ENCODE measurements at places on chromosomes 16 and 17.
A peak's percentile ranks its signal among the peaks of the same experiment; 100 is the strongest.

DNA sequence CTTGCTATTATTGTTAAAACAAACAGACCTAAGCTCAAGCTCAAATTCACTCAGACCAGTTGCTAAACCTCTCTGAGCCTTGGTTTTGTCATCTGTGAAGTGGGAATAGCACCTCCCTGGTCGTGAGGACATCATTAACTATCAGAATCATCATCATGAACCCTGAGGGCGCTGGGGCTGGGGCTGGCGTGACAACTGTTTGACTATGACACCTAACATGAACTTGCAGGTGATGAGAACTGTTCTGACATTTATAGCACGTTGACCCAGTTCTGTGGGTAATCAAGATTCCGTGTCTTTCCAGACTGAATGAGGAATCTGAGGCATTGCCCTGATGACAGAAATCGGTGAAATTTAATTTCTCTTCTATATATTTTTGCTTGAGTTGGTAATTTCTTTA, 71.3 kb upstream of the CDH5 start:
- DNase-seq, result no peak

DNA sequence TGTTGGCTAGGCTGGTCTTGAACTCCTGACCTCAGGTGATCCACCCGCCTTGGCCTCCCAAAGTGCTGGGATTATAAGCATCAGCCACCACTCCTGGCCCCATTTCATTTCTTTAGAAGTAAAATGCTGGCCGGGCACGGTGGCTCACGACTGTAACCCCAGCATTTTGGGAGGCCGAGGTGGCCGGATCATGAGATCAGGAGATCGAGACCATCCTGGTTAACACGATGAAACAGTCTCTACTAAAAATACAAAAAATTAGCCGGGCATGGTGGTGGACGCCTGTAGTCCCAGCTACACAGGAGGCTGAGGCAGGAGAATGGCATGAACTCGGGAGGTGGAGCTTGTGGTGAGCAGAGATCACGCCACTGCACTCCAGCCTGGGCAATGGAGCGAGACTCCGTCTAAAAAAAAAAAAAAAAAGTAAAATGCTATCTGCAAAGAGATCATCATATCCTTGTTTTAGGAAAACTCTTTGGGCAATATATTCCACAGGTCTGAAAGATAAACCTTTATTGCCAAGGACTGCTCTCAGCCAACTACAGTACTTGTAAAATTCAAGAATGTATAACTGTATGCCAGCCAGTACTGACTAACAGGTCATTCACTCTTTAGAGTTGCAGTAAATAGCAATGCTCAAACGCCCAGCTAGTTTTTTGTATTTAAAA, 3.8 kb downstream of the GJC1 start:
- DNase-seq, result no peak

GRCh38 chr17:82863941-82864712, 24.3 kb upstream of the ZNF750 start:
- no peak for DNase-seq

- no peak for DNase-seq
Observed at GRCh38 chr16:8818504-8819270, 21.0 kb downstream of the PMM2 start.

GRCh38 chr17:76934561-76935320, 66.5 kb downstream of the MGAT5B start:
- no peak for DNase-seq

DNA sequence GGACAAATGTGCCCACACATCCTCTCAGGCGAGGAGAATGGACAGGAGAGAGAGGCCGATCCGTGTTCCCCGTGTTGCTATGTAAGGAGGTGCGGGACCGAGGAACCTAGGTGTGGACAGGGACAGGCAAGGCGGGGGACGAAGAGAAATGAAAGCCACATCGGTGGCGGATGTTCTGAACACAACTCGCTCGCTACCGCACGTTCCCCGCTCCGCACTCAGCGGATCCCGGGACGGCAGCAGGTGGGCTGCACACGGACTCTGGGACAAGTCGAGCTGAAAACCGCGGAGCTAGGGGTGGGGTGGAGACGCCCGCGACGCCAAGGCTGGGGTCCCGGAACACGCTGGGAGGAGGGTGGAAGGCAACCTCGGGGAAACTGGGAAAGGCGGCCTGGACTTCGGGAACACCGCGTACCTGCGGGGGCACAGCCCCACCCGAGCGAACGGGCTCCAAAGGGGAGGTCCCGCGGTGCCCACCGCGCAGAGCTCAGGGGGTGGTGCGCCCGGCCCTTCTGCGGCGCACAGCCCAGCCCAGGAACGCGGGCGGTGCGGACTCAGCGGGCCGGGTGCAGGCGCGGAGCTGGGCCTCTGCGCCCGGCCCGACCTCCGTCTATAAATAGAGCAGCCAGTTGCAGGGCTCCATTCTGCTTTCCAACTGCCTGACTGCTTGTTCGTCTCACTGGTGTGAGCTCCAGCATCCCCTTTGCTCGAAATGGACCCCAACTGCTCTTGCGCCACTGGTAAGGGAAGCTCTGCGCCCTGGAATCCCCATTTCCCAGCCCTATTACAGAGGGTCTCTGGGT, at the start of gene MT1E:
MT1E (plus strand) TSS at position 642 of the 803 bp plus-strand sequence; CDS start at position 713, 71 bp downstream.
- DNase-seq, result peak; percentile 68

- no peak for DNase-seq
Observed at GRCh38 chr16:72884037-72884436, 163.9 kb downstream of the ZFHX3 start.

GRCh38 chr17:76369804-76370203, 14.6 kb upstream of the SPHK1 start:
- no peak for DNase-seq

DNA sequence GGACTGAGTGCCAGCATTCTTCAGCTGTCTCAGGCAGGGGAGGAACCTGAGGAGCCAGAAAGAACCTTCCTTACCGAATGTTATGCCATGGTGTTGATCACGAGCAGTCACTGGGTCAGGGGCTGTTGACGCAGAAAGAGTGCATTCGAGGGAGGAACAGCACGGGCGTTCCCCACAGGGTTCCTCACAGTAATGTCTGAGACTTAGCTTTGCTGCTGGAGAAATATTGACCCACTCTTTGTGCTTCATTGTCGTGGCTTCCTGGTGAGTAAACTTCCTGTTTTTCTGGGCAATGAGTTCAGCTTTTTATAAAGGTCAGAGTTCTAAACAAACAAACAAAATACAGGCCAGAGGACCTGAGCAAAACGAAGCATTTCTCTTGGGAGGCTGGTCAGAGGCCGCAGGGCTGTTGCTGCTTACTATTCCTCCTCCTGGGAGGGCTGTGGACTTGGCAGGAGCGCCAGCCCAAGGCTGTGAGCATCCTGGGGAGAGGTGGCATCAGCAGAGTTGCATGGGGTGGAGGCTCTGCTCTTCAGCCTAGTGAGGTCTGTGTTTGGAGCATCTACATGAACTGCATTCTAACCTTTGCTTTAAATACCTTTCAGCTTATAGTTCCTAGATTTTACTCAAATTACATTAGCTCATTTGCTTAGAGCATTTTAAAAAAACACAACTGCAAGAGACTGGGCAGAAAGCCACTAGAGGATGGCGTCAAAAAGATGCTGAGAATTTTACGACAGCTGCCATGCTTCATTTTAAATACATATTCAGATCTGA, 143.1 kb upstream of the CACNG5 start:
- no peak for DNase-seq

DNA sequence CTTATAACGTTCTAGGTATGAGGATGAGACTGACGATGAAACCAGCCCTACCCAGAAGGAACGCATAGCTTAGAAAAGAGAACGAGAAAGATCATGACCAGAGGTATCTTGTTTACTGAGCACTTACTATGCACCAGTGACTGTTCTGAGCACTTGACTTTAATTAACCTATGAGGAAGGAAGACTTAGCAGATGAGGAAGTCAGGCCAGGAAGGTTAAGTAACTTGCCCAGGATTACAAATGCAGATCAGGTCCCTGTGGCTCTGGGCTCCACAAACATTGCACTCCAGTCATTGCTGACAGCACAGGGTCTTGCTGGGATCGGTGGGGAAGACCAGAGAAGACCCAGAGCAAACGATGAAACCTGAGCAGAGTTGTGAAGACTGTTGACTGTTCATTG, 7.1 kb downstream of the KRT13 start:
- no peak for DNase-seq

DNA sequence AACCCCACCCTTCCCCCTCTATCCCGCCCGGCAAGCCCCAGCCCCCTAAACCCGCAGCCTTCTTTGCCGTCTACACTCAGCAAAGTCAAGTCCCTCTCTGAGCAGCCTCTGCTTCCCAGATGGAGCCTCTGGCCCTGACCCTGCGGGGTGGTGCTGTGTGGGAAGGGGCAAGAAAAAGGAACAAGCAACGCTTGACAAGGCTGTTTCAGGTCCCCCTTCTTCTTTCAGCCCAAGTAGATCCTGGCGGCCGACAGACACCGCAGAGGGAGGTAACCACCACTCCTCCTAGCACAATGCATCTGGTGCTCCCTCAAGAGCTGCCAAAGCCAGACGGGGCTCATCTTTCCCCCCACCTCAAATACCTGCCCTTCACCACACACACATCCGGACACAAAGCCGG, 178.3 kb downstream of the ENGASE start:
- no peak for DNase-seq

DNA sequence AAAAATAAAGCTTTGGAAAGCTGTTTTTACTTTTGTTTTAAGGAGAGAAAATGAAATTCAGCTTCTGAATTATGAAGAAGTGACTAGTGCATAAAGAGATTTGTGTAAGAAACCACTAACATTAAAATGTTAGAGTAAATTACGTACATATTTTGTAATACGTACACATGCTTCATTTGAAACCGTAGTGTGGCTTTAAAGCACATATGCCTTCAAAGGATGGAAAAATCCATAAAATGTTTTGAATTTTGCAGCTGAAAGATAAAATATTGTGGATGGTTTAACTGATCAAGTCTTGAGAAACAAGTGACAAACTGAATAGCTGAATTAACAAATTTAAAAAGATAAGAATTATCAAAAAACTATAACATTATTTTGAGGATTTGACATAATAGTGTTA, 35.4 kb downstream of the COX10 start:
- DNase-seq, result no peak

GRCh38 chr16:28494121-28494851, at the start of gene APOBR:
Gene APOBR (plus strand): TSS chr16:28494643. CDS start chr16:28494682, 39 bp downstream.
- DNase-seq, result no peak

DNA sequence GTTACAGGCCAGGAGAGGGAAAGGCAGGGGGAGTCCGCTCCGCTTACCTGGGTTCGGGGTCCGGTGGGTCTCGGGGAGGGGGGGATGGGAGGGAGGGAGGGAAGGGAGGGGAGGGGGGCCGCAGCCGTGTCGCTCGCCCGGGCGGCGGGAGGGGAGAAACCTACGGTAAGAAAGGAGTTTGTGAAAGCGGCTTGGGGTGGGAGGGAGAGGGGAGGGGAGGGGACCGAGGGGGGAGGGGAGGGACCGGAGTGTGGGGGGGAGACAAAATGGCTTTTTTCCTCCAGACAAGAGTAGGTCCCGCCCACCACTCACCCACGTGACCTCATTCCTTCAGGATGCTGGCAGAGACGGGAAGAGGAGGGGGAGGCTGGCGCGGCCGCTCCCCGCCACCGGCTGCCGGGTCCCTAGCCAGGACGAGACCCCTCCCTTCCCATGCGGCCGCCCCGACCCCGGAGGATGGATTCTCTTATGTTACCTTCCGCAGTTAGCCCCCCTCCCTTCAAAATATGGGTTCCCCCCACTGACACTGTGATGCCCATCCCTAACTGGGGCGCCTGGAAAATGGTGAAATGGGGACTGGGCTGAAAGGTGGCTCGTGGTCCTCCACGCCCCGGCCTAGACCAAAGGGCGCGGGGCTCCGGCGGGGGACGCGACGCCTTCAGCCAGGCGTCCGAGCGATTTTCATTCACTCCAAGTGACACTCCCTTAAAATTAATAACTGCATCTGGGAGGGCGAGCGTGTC, at the start of gene PCGF2:
PCGF2 (minus strand) TSS at position 188 of the 743 bp plus-strand sequence. CDS start 7,934 bp downstream, outside the sequence.
- peak; percentile 34 for DNase-seq

DNA sequence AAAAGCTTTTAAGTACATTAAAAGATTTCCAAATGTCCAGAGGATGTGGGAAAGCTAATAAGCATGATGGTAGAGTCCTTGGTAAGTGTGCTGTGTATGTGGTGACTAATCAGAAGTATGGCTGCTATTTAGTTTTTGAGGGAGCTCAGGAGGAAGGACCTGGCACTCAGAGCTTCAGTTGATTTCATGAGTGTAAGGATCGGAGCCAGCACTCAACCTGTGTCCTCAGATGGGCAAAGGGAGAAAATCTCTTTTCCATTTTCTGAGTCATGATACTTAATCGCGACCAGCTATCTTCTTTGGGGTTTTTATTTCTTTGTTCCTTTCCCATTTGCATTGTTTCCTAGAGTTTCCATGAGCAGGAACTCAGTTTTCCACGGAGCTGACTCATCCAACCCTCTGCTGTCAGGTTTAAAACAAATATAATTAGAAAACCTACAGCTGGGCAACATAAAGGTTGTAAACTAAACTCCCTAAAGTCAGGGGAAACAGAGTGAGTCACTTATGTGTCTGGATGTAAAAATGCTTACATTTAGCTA, 125.4 kb downstream of the MAP2K6 start:
- DNase-seq, result no peak

GRCh38 chr16:50671644-50672260, 9.4 kb downstream of the SNX20 start:
- no peak for DNase-seq

DNA sequence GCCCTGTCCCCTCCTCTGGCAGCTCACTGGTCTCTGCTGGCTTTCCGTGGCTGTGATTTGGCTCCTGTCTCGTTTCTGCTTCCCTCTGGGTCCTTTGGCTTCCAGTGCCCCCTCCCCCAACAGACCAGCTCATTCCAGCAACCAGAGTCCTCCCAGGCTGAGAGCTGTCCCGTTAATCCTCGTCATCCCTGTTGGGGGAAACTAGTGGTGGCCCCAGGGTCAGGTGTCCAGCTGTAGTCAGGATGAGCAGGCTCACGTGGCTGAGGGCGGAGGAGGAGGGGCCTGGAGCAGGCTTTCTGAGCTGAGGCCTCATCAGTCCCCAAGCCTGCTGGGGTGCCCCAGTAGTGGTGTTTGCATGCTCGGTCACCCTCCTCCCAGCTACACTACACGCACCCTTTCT, 10.7 kb upstream of the CBX4 start:
- DNase-seq, result no peak

DNA sequence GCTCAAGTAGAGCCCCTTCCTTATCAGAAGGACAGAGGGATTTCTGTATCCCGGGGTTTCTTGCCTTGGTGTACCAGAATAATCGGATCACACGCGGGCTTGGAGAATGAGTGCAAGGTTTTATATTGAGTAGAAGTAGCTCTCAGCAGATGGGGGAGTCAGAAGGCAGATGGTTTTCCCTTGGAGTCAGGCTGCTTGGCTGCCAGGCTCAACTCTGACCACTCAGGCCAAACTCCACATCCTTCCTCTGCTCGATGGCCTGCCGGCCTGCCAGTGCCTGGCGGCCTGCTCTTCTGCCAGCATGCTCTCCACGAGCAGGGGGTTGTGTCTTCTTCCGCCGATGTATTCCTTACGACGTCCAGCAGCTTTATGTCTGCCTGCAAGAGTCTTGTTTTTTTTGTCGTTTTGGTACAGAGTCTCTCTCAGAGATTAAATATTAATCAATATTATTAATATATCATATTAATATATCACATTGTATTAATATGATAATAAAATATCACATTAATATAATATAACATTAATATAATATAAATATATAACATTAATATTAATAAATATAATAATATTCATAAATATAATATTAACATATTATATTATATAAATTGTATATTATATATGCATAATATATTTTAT, 229.2 kb upstream of the WSCD1 start:
- DNase-seq, result no peak

- DNase-seq, result no peak
Observed at GRCh38 chr17:35740997-35741931, 9.8 kb downstream of the RASL10B start.

GRCh38 chr17:49477709-49478108, 17.4 kb upstream of the NGFR start:
- DNase-seq, result no peak

GRCh38 chr16:11681976-11682654, 13.9 kb downstream of the SNN start:
- no peak for DNase-seq
